ENCODE measurements at places on chromosomes 12 and 14.

DNA sequence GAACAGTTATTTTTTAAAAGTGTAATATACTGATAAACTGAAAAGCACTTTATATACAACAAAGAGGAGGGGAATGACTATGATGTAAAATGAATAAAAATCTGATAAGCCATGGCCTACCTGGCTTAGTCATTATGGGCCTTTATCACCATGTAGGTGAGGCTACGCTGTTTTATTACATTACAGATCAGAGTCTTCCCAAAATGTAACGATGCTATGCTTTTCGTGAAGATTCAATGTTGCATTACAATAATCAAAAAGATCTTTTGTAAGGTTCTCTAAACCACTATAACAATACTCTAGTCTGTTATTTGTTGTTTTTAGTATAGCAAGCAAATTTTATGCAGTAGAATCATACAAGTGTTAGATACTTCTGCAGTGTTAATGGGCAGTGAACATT is 34.2 kb downstream of the ARID4A start:
- no peak for DNase-seq

DNA sequence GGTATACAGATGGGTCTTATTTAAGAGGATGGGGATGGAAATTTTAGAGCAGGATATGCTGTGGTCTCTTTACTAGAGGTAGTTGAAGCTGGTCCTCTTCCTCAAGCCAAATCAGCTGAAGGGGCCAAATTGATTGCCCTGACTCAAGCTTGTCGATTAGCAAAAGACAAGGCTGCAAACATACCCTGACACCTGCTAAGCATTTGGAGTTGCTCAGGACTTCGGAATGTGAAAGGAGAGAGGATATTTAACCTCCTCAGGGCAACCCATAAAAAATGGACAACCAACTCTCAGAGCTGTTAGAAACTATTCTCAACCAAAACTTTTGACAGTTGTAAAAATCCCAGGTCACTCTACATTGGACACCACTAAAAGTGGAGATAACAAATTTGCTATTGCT is 15.6 kb downstream of the PTGDR start:
- no peak for DNase-seq

GRCh38 chr12:48969833-48970701 is 1.5 kb downstream of the WNT10B start:
- no peak for DNase-seq

DNA sequence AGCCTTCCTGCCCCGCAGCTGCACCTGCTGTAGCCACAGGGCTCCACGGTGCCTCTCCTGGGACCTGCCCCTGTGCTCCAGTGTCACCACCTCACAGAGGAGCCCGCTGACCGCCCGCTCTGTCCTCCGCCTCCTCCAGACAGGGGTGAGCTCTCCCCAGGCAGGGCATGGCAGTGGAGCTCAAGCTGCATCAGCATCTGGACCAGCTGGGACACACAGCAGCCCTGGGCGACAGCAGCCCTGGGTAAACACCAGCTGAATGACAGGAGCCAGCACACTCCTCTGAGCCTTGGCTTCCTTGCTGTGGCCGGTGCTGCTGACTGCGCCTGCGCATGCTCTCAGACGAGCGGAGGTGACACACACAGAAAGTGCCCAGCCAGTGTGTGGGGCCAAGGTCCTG is 22.0 kb downstream of the CHGA start:
- no peak for DNase-seq

DNA sequence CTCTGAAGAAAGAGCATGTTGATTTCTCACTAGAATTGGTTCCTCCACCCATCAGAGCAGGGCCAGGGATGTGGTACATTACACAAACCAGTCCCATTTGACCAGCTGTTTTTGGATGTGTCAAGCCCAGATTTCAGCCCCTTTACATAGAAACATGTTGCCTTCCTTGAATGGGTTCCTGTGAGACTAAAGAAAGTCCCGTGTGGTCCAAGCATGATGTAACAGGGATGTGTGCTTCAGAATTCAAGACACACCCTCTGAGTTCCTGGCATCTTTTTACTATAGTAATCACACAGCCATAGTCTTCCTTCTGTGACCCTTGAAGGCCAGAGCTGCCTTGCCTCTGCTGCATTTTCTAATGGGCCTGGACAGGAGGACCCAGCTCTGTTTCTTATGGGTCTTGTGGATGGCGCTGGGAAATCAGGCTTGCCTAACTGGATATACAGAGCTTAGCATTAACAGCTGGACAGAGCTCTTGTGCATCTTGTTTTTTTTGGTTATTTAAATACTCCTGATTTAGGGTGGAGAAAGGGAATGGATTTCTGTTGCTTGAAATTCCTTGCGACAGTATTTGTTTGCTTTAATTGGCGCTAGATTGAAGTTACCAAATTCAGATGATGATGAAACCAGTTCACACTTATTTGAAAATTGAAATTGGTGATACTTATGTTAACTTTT is 341.0 kb downstream of the ZFP36L1 start:
- DNase-seq: no peak

DNA sequence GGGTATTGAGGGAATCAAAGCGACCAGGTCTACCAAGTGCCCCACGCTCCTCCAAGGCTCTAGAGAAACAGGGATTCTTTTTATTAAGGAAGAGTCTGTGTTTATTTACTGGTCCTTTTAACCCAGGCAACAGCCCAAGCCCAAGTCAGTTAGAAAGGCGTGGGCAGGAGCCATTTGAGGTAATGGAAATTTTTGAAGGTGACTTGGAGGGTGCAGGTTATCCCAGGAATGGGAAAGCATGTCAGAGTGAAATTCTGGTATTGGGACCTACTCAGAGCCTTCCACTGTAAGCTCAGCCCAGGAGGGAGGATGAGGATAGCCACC is 2.9 kb downstream of the SLC6A12 start:
- DNase-seq: no peak

GRCh38 chr14:47264842-47265241 is 410.6 kb downstream of the MDGA2 start:
- DNase-seq: no peak

DNA sequence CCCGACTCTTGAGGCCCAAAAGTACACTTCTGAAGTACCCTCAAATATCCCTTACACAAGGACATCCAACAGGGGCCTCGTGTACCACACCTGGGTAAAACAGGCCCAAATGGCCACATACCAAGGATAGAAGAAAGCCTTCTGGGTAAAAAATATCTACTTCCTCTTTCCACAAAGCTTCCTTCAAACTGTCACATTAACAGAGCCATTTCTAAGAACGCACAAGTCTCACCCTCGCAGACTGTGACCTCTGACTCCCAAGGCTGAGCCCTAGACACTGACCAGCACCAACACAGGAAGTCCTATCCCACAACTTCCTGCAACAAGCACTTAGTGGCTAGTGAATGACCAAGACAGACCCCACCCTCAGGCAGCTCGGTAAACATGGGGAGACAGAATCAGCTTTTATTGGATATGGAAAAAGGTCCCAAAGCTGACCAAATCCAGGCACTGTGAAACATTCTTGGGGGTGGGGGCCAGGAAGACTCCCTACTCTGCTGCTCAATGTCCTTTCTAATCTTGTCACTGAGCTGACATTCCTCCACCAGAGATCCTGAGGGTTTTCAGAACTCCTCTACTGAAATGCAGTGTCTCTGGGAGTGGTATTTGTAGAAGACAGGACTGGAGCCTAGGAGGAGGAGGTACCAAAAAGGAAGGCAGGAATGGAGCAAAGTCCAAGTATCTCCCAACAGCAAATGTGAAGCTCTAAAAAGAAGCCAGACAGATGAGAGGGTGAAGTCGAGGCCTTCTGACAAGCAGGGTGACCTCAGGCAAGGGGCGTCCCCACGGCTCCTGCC is 15.9 kb downstream of the KCTD10 start:
- DNase-seq: no peak

- DNase-seq: no peak
Measured at GRCh38 chr14:99944241-99944651, 121.0 kb upstream of the EVL start.

DNA sequence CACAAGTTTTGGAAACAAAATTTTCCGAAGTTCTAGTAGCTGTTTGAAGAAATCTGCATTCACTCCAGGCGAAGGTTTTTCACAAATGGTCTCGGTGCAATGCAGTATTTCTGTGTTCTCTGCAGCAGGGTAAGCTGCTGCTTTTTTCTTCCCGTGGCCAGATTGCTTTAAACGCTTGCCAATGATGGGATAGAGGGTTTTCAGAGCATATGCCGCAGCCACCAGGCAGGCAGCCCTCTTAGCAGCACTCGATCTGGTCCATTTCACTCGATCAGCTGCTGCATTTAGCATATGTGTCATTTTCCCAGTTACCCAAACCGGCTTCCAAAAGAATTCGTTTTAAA is 315 bp downstream of the ABCD2 start:
- peak; percentile 93 for DNase-seq

DNA sequence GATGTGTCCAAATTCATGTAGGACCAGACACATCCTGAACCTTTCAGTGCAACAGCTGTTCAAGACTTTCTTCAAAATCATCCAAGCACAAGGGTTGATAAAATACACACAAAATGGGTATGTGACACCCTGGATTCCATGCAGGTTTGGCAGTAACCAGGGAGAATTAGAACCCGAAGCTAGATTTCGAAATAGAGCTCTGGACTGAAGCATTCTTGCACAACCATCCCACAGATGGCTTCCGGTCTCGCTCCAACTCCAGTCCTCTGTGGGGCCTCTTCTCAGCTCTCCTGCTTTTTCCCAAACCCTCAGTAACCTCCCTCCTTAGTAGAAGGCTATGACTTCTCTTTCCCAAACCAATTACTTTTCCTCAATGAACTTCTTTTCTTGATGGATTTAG is 171.3 kb downstream of the TTC7B start:
- DNase-seq: no peak

- no peak for DNase-seq
Measured at GRCh38 chr14:81433378-81433777, 33.3 kb upstream of the STON2 start.

DNA sequence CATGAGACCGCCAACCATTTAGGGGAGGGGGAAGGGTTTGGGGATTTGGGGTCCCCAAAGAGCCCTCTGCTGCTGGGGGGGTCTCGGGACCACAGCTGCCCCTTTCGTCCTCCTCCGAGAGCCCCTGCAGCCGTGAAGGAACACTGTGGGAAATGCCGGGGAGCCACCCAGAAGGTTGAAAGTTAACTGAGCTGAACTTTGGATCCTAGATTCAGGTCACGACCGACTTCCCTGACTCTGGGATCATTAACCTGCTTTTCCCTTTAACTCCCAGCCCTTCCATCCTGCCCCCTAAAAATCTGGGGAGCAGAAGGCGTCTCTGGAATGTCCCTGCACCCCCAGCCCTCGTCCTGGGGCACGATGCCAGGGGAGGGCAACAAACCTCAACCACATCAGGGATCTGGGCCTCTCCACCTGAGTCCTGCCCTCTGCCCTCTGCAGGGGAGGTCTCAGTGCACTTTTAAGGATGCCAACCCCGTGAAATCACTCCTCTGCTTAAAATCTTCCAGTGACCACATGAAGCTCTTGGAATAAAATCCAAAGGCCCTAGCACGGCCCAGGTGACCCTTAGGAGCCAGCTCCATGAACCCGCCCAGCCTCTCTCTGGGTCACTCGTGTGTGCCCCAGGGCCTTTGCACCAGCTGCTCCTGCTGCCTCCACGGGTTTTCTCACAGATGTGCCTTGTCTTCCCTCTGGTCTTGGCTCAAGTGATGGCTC is 95.0 kb downstream of the RFLNA start:
- DNase-seq: no peak

DNA sequence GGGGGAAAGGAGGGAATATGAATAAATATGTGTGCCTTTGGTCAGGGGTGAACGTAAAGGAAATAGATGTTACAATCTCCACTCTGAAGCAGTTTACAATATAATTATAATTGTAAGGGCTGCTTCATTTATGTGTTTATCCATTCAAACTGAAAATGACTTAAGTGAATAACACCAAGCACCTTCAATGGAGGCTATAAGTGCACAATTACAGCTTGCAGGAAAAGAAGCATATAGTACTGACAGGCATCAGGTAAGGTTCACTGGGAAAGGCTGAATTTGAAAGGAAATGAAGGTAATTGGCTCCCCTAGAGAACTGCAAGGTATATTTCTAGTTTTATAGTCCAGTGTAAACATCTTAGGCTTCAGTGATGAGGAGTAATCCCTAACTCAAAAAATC is 192.7 kb downstream of the STXBP6 start:
- DNase-seq: no peak

GRCh38 chr14:100348784-100349685 is 25.9 kb downstream of the SLC25A47 start:
- no peak for DNase-seq

DNA sequence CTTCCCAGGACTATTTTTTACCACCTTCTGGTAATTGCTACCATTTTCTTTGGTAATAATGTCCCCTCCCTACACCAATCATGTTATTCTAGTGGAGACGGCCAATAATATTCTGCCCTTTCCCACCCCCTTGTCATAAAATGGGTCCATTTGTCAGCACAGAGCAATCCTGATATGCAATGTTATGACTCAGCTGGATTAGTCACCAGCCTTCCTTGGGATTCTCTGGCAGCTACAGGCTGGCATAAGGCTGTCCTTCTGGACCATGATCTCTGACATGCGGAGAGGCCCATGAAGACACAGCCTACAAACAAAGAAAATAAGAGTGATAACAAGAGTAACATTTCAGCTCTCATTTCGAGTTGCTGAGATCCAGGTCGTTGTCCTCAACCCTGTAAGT is 222.0 kb upstream of the CPNE8 start:
- DNase-seq: peak; percentile 47

DNA sequence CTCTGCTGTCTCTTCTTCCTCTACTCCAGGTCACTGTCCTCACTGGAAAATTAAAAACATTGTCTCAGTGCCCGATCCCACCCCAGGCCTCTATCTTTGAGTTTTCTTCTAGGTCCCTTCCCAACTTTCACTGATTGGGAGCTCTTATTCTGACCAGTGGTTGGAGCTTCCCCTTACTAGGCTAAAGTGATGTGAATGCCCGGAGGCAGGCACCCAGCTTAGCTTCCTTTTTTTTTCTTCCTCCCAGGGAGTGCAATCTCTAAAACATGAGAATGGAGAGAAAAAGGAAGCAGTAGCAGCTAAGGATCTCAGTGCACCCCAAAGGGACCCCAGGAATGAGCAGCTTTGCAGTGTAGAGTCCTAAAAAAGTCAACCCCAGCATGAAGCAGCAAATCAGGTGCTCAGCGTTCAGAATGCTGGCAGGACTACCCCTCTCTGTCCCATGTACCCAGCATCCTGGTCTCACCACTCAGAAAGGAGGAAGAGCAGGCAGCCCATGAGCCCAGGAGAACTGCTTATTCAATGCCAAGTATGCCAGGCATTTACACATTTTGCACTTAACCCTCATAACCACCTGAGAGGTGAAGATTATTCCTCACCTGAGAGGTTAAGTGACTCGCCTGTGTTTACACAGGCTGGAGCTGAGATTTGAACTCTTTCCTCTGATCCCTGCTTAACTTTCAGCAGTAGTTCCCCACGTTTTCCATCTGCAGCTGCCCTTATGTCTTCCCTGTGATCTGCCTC is 146.2 kb upstream of the PWP1 start:
- no peak for DNase-seq

GRCh38 chr14:80996049-80996901 is 40.9 kb downstream of the TSHR start:
- no peak for DNase-seq

DNA sequence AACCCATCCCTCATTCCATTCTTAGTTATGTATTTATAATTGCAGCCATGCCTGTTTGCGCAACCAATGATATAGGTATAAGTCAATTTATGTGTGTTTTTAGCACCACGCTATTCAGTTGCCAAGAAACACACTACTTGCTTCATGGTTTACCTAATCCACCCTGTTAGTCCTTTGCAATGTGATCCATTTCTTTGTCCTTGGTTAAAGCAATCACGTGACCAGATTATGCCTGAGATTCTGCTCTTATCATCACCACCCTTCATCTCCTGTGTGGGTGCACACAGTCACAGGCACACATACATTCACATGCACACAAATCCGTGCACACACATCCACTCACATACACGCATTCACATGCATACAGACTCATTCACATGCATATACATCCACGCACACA is 52.3 kb upstream of the KCNA5 start:
- DNase-seq: no peak

Measured in GOT3 (cell line).